T follicular helper cell (primary cell): ENCODE measurements at places on chromosomes 16 and 17.

DNA sequence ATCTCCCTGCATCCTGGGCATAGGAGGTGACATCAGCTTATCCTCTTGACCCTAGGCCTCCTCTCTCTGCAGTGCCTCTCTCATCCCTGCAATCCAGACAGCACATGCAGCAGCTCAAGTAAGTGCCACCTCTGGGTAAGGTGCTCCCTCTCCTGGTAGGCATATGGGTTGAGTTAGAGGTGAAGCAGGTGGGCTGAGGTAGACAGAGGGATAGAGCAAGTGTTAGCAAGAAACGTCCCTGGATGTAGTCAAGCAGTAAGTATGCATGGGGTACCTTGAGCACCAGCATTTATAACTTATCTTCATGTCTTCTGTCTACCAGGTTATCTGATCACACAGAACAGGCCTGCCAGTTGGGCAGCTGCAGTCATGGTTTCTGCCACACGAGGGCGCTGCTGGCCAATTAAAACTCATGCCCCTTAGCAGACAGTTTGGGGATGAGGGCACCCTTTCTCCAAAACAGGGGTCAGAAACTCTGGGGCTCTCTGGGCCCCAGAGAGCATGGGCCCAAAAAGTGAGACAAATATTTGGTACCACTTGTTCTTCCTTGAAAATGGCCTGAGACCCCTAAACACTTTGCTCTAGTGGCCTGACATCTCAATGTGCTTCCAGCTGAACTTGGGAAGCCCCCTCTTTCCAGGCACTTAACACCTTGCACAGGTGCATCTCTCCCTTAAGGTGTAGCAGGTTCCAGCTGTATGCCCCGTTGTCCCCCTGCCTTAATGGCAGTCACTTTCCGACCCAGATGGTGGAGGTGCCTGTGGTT, 59.8 kb downstream of the NEUROD2 start:
- peak; percentile 62 for DNase-seq

- no peak for DNase-seq
Observed at GRCh38 chr16:56606071-56606475, 2.3 kb upstream of the MT2A start.

DNA sequence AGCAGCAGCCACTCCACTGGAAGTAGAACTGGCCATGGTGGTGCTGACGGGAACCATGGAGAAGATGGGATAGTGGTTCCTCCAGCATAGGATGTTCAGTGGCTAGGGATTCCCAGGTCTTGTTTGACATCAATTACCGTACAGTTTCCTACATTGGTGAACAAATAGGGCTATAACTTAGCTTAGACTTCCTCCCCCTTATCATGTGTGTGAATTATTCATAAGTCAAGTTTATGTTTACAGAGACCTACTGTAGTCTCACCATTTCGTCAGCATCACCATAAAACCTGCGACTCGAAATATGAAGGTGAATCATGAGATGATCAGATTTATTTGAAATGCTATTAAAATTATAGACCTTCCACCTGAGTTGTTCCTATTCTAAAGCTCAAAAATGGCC, 1.2 kb downstream of the KRTAP2-3 start:
- DNase-seq: no peak

GRCh38 chr17:32627239-32627996, 140.6 kb downstream of the CDK5R1 start:
- DNase-seq: no peak
